Nucleus accumbens (tissue), 56 donors: ENCODE measurements at places on chromosomes 13 and 19.

DNA sequence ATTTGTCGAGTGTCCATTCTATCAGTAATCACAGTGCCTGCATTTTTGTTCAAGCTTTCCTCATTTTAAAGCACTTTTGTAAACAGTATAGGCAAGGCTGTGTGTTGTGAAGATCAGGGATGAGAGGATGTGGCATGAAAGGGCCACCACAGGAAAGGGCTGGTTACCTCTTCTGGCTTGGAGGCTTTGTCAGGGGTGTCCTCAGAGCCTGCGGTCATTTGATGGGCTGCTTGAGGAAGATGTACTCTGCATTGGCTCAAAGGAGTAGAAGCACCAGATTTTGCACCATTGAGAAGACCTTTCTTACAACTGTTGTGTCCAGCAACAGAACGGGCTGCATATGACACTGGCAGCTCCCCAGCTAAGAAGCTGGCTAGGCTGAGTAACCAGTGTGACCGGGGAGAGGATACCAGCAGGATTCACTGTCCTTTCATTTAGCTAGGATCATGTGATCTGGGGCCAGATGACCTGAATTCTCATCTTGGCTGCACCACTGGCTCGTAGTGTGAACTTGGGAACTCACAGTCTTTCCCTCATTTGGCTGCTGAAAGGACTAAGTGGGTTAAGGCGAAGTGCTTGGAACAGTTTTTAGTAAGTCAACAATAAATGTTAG, 380.2 kb downstream of the FGF9 start:
- no peak for DNase-seq

DNA sequence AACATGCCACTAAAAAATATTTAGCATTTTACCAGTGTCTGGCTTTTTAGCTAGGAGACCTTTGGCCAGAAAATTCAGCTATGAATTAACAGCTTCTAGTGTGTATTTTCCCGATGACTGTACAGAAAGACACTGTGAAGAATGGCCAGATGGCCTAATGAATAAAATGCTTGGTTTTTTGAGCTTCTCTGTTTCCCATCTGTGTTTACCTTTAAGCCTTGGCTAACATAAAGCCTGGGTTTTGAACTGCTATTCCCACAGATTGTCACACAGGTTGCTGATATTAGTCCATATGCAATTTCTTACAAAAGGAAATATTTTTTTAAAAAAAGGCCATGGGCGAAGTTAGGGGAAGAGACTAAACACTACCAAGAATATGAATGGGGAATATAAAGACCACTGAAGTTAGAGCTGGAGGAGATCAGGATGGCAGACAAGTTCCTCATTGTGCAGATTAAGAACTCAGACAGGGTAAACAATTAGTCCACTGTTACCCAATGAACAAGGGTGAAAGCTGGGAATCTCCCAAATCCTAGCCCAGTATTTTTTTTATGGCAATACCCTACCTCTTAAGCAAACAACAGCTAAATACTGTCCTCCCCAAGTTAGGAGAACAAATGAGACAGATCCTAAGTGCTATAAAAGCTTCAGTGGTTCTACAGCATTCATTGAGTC, 95.1 kb downstream of the DCT start:
- no peak for DNase-seq

GRCh38 chr13:45105895-45106294, 14.4 kb upstream of the GTF2F2 start:
- no peak for DNase-seq

DNA sequence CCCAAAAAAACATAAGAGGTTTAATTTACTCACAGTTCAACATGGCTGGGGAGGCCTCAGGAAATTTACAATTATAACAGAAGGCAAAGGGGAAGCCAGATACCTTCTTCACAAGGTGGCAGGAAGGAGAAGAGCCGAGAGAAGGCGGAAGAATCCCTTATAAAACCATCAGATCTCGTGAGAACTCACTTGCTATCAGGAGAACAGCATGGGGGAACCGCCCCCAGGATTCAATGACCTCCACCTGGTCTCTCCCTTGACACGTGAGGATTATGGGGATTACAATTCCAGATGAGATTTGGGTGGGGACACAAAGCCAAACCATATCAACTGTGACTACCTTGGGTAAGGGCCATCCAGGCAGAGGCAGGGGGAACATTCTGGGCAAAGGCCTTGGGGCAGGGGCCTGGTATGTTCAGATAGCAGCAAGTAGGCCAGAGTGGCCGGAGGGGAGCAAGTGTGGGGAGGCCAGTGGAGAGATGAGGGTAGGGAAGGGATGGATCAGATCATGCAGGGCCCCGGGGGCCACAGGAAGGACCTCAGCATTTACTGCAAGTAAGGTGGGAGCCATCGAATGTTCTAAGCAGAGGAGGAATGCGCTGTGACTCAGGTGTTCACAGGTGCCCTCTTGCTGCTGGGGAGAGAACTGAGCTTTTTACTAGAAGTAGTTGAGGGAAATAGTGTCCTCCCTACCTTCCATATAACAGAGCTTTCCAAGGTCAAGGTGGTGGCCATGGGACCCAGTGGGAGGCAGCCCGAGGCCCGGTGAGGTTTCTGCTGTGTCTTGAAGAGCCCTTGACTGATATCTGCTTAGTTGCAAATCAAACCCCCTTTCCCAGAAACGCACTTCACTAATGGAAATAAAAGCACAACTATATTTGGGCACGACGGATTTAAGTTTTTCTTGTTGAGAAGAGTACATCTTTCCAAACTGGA, 18.0 kb downstream of the RAB3D start:
- DNase-seq: no peak

GRCh38 chr19:36169084-36169760, 17.0 kb upstream of the COX7A1 start:
- no peak for DNase-seq

DNA sequence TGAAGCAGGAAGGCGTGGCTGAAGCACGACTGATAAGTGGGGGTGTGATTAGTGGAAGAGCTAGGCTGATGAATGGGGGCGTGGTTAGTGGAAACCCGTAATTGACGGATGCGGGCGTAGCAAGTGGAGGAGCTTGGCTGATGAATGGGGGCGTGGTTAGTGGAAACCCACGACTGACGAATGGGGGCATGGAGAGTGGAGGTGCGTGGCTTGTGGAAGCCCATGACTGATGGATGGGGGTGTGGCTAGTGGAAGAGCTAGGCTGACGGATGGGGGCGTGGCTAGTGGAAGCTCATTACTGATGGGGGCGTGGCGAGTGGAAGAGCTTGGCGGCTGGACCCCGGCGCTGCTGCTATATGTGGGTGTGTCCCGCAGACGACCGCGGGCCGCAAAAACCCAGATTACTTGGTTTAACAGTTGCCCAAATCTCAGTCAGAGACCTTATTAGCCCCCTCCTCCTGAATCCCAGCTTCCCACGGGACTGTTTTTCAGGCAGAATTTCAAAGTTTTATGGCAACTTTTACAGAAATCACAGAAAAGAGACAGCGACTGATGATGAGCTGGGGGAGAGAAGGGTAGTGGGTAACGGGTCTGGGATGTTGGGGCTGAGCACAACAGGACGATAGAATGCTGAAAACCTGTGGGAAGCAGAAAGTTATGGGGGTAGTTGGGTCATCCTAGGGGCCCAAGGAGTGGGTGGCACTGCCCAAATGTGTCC, 9.0 kb upstream of the MEIS3 start:
- DNase-seq: peak; percentile 58

GRCh38 chr13:104143760-104144416, 1077.7 kb upstream of the SLC10A2 start:
- DNase-seq: no peak

- DNase-seq: no peak
Measured at GRCh38 chr19:33811246-33811645, 14.6 kb downstream of the KCTD15 start.

DNA sequence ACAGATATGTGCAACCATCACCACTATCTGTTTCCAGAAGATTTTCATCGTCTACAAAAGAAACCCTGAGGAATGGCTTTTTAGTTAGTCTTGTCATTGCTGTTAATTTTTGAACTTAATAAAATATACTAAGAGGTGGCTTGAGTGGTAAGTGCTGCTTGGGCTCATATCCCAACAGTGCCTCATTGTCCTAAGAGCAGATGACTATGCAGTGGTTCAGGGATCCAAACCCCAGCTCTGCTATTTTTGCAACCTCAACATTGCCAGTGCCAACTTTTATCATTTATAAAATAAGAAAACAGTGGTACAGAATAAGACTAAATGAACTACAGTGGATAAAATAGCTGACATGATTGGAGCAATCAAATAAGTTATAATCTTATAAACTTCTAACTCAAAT, 123.2 kb upstream of the SLC7A1 start:
- no peak for DNase-seq

- no peak for DNase-seq
Measured at GRCh38 chr13:39835253-39835652, 179.8 kb downstream of the COG6 start.

DNA sequence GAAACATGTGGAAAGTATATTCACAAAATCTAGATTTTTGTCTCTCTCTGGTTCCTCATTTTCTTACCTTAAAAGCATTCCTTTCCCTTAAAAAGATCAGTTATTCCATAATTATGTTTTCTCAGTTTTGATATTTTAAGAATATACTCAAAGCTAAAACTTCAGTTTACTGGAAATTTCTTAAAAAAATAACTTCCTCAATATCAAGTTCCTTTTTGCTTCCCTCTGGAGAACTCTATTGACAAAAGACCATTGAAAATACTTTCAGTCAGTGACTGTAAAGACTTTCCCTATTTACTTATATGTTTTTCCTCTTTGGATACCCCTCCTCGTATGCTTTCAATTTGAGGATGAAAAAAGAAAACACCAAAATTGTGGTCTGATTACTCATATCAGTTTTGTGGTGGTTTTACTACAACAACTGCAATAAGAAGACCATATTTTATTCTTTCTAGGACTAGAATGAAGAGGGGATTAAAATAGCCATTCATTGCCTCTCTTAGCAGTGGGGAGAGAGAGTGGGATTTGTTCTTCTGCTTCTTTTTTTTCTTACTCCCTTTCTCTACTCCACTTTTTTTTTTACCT, 113.2 kb downstream of the ESD start:
- DNase-seq: no peak

- no peak for DNase-seq
Measured at GRCh38 chr19:11209839-11210655, 12.7 kb upstream of the KANK2 start.

DNA sequence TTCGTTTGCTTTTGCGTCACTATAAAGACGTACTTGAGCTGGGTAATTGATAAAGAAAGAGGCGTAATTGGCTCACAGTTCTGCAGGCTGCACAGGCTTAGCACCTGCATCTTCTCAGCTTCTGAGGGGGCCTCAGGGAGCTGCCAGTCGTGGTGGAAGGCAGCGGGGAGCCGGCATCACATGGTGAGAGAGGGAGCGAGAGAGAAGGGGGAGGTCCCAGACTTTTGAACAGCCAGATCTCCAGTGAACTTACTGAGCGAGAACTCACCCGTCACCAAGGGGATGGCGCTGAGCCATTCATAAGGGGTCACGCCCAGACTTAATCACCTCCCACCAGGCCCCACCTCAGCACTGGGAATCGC, 58.7 kb upstream of the F7 start:
- no peak for DNase-seq

- DNase-seq: no peak
Measured at GRCh38 chr13:73075954-73076353, 17.1 kb downstream of the KLF5 start.

DNA sequence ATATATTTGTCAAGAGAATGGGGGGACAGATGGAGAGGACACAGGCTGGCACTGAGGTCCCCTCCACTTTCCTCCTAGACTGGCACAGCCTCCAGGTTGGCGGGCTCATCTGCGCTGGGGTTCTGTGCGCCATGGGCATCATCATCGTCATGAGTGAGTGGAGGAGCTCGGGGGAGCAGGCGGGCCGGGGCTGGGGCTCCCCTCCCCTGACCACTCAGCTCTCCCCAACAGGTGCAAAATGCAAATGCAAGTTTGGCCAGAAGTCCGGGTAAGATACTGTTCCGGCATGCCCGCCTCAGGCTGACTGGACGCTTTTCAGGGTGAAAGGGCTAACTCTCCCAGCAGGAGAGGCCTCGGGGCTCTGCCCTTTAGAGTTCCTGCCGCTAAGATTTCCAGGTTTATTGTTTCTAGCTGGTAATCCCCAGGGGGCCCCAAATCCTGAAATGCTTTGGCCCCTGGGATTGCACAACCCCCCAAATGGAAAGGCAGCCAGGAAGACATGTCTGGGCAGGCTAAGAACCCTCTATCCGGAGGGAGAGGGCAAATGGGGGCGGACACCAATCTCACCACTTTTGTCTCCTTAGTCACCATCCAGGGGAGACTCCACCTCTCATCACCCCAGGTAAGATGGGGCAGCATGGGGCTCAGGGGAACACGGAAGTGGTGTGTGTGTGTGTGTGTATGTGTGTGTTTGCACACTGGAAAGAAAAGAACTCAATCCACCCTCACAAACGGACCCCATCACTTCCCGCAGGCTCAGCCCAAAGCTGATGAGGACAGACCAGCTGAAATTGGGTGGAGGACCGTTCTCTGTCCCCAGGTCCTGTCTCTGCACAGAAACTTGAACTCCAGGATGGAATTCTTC, 7.3 kb downstream of the FXYD3 start:
- DNase-seq: no peak

DNA sequence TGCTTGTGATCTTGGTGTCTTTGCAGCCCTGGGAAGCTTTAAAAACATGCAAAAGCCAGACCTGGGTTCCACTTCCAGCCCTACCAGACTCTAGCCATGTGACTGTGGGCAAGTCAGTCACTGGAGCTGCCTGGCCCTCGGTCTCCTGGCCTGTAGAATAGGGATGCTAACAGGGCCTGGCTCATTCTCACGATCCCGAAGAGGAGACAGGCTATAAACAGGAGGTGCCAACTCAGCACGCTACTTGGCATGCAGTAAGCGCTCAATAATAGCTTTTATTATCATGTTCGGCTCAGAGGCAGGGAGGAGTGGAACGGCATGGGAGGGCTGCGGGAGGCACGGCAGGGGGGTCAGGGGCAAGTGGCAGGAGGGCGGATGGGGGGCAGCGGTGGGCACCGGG, 1.7 kb downstream of the CTXN1 start:
- DNase-seq: no peak

DNA sequence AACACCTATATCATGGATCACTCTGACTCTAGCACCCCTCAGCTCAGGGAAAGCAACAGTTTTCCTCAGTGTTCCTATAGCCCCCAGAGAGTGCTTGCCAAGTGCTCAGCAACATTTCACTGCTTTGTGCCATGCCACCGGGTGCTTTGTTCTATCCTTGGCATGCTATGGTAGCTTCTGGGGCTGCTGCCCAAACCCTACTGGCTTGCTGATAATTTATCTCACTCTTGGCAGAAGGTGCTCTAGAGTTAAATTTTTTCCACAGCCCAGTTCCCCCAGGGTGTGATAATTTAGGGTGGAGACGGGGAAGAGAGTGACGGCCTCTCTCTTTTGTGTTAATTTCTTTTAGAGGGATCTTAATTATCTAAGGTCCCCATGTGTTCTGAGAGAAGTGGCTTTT, 12.6 kb upstream of the CSNK1A1L start:
- no peak for DNase-seq

DNA sequence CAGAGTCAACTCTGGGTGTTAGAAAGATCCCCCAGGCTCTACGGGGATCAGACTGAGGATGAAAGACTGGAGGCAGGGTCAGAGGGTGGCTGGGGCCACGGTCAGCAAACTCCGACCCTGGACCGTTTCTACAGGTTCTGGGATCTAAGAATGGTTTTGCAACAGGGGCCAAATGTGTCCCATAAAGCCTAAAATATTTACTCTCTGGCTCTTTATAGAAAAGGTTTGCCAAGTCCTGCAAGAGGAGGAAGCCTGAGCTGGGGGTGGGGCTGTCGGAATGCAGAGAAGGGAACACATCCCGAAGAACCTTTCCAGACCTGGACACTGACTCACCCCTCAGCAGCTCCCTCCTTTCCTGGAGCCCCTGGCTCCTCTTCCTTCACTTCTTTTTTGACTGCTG, 20.7 kb downstream of the LIG1 start:
- no peak for DNase-seq
